ENCODE measurements at places on chromosomes 6 and 20. TPM values are rescaled to one million over a fixed set of nuclear protein-coding genes. Genes with fewer than 3 reads are reported as not detected.
A peak's percentile ranks its signal among the peaks of the same experiment; 100 is the strongest.

DNA sequence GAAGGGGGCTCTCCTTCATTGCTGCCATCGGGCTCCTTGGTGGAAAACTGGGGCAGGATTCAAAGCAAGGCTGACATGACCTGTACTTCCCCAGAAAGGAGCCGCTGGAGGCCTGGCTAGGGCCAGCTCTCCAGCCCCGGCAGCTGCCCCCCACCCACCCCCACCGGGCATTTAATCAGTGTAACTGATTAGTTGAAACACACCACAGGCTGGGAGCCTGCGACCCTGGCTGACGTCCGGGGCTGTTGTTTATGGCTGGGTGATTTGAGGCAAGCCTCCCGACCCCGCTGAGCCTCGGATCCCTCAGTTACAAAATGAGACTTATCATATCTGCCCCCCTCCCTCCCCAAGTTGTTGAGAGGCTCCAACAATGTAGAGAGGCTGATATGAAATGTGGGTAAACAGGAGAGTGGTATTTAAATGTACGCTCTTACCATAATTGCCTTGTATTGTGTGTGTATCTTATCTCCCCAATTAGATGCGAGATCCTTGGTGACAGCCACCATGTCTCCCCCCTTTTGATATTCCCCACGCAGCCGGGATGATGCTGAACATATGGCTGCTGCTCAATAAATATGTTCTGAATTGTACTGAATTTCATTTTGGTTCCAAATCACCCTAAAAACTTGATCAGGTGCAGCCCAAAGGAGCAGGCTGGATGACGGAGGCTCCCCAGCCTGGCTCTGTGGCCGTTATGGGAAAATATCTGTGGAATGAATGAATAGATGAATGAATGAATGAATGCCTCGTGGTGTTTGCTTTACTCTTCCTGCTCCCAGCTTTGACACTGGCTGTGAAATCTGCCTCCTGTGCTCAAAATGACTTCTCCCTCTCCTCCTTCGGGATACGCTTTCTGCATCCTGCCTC, 31.8 kb upstream of the APCDD1L start:
- DNase-seq = no peak

GRCh38 chr6:186340-186965, 105.8 kb upstream of the DUSP22 start:
- no peak for DNase-seq

RAD21L1 gene
- total RNA-seq = not detected

- DNase-seq = no peak
Observed at GRCh38 chr6:98764373-98764911, 69.9 kb upstream of the POU3F2 start.

DNA sequence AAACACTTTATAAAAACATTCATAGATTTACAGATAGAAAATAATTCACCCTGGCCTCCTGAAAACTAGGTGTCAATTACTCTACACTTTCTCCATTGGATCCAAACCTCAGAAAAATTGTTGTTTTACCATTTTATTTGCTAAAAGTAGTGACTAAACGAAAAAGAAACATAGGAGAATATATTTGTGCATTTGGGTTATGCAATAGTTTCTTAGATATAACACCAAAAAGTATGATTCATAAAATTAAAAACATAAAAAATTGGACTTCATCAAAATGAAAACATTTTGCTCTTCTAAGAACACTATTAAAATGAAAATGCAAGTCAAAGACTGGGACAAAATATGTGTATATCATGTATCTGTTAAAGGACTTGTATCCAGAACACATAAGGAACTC, 671.3 kb downstream of the MAFB start:
- DNase-seq = no peak

DNA sequence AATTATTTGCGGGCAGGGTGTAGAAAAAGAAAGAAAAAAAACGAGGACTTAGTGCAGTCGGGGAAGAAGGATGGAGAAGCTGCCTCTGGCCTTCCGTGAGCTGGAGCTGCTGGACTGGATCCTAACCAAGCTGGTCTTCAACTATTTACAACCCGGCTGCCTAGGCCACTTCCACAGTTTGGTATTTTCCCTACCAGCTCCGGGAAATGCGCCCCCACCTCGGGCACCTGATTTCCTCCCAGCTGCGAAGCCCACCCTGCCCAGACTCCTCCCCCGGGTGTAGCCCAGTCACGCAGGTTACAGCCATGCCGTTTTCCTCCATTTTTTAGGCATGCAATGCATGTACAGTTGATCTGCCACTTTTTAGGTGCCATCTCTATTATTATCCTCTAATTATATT, 21.2 kb downstream of the THEMIS start:
- no peak for DNase-seq

TCFL5 gene
- 19.9 TPM for total RNA-seq

GRCh38 chr6:36387440-36388303, at the start of gene ETV7:
Gene ETV7 (minus strand): TSS chr6:36387669. CDS start chr6:36387541, 128 bp downstream.
- peak; percentile 66 for DNase-seq

SMLR1 gene
- total RNA-seq = not detected

CNKSR3 gene
- total RNA-seq = 4.0 TPM

DNA sequence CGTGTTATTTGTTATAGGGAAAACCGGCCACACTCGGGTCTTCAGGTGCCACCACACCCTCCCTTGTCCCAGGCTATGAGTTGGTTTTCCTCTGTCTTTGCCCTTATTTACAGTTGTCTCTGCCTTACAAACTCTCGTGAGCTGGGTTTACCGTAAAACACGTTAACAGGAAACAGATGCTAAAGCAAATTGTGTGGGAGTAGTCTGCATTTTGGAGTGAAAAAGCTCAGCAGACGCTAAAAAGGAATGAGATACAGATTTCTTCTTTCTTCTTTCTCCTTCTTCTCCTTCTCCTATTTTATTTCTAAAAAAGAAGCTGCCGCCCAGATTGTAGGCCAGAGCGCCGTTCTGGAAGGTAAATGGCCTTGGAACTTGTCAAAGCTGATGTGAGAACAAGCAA, 51.9 kb downstream of the APCDD1L start:
- no peak for DNase-seq

KIAA0408 gene
- 4.9 TPM for total RNA-seq

GRCh38 chr6:127102299-127102698, 16.2 kb upstream of the RSPO3 start:
- no peak for DNase-seq

- DNase-seq = no peak
Observed at GRCh38 chr20:51712501-51713212, 55.5 kb downstream of the ATP9A start.

SIRPD gene
- not detected for total RNA-seq

GRCh38 chr20:58634521-58635278, 16.4 kb upstream of the STX16 start:
- DNase-seq = no peak

IPCEF1 gene
- total RNA-seq = 5.7 TPM

LAMP5 gene
- total RNA-seq = 0.32 TPM

GRCh38 chr20:54468082-54468481, 7.3 kb upstream of the DOK5 start:
- DNase-seq = no peak

DNA sequence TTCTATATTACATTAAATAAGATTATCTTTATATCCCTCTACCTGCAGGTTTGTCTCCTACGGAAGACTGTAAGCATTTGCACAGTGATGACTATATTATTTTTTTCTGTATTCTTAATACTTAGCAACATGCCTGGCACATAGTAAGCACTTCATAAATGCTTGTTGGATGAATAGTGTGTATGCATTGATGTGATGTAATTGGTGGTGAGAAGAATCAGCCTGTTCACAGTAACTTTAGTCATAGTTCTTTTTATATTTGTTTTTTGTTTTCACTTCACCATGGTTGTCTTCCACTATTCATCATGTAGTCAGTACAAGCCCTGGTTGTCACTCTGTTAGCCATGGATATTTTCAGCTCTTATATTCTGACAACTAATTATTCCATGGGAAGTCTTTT, 184.0 kb upstream of the FLRT3 start:
- DNase-seq = no peak

- DNase-seq = no peak
Observed at GRCh38 chr6:132495604-132496079, 17.3 kb downstream of the STX7 start.

DNA sequence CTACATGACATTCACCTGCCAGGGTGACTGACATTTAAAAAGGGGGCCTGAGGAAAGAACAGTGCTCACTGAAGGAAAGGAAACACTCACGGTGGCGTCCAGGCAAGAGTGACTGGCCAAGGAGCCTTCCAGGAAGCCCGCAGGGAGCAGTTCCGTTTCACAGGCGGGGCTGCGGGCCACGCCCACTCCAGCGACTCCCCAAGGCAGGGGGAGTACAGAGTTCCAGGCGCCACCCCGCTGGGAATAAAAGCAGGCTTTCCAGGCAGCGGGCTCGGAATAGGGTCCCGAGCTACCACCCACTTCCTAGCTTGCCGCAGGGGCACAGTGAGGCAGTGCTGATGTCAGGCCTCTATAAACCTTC, 34.2 kb downstream of the PKIG start:
- peak; percentile 41 for DNase-seq

- no peak for DNase-seq
Observed at GRCh38 chr6:112717401-112717800, 370.3 kb downstream of the RFPL4B start.

- no peak for DNase-seq
Observed at GRCh38 chr20:20395903-20396568, 28.1 kb downstream of the INSM1 start.

RAMACL gene
- 1.2 TPM for total RNA-seq

FAM209B gene
- not detected for total RNA-seq

DNA sequence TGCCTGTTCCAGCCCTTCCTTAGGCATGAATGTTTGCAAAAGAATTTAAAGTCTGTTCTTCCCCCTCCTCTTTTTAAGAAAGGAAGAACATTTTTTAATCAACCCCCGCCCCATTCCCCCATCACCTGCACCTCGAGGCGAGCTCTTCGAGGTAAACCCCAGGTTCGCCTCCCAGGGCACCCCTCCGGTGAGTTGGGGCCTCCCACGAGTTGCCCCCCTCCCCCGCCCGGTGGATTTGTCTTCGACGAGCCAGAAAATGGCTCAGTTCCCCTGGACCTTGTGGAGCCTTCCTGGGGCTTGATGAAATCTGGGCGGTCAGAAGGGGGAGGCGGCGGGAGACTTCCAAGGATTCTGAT, 256 bp upstream of the OVOL2 start:
- no peak for DNase-seq

DNA sequence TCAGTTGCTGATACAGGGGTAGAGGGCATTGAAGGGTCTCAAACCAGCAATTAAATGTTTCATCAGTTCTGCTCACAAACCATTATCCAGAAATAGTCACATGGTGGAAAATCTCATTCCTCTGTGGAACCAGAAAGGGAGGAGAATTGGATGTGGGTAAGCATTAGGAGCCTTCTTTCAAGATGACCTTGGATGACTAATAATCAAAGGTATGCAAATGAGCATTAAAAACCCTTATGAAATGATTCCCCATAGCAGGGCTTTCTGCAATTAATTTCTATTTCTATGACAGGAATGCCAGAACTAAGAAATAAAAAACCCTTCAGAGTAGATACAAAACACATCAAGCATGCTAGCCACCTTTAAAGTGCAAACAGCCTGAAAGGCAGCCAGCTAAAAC, 37.4 kb upstream of the HCRTR2 start:
- DNase-seq = no peak

NKX2-4 gene
- total RNA-seq = not detected
